ENCODE measurements at places on chromosomes 11 and 22.

GRCh38 chr11:121696931-121697670, 244.3 kb upstream of the SORL1-AS1 start:
- H3K4me3 ChIP-seq, result no peak overlapping the region
- H3K4me1 ChIP-seq, result no peaks in the 10 kb centered on the region
- H3K36me3 ChIP-seq, result no peaks in the 10 kb centered on the region
- H3K27ac ChIP-seq, result no peak overlapping the region
- peaks cover 20% of the 10 kb centered on the region for H3K27me3 ChIP-seq

GRCh38 chr22:43238526-43239006, 51.6 kb upstream of the TTLL12 start:
- H3K4me1 ChIP-seq, result no peaks in the 10 kb centered on the region
- H3K27ac ChIP-seq, result no peak overlapping the region
- no peak overlapping the region for H3K4me3 ChIP-seq

DNA sequence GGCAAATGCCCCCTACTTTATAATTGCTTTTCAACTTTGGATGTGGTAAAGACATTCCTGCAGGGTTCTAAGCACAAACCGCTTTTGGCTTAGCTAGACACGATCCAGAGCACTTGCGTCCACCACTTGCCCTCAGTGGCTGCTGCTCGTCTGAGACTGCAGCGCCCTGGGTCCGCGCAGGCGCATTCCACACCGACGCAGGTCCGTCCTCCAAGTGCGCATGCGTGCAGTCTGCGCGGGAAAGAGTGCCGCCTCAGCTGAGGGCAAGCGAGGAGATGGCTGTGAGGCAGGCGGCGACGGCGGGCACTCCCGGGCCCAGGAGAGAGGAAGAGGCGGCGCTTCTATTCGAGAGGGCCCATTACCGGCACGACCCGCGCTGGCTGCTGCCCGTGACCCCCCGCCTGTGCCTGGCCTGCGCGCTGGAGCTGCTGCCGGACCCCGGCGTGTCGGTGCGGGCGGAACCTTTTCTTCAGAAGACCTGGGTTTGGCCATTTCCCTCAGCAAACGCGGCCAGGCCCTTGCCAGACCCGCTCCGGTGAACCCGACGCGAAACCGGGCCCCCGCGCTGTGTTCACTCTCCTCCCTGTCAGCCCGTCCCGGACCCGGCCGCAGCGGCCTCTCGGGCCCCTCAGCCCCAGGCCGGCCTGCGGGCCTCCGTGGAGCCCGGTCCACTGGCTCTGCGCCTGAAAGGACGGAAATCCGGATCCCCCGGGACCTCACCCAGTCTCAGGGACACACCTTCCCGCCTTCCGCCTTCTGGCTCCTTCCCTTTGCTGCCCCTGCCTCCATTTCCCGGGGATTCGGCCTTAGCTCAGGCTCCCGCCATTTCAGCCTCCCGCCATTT, at the start of gene MEI1:
Gene MEI1 (plus strand): TSS at position 240 of the 844 bp plus-strand sequence. CDS start 36 bp downstream, at position 276.
- peak; percentile 83 for DNase-seq
- no peaks in the 10 kb centered on the region for H3K36me3 ChIP-seq
- peaks cover 11% of the 10 kb centered on the region for H3K4me1 ChIP-seq
- H3K4me3 ChIP-seq, result peak within 1 kb of the TSS; percentile 69

DNA sequence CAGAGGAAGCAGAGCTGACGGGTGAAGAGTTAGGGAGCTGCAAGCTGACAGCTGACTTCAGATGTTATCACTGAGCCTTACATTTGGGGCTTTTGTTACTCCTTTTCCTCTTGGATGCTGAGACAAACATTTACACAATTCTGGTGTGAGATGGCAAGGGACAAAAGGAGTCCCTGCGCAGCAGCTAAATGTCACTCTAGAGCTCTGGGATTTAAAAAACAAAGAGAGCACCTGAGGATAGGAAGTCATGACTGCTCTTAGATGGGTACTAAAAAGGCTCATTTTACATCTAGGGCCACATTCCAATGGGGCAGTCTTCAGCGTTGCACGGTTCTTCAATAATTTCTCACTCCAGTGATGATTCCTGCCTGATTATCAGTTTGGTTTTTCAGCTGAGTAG, 204.5 kb downstream of the RAB38 start:
- no peak for DNase-seq
- H3K4me1 ChIP-seq, result no peaks in the 10 kb centered on the region
- no peak overlapping the region for H3K27ac ChIP-seq
- no peaks in the 10 kb centered on the region for H3K36me3 ChIP-seq
- no peak overlapping the region for H3K4me3 ChIP-seq
- H3K27me3 ChIP-seq, result peaks cover 5% of the 10 kb centered on the region

DNA sequence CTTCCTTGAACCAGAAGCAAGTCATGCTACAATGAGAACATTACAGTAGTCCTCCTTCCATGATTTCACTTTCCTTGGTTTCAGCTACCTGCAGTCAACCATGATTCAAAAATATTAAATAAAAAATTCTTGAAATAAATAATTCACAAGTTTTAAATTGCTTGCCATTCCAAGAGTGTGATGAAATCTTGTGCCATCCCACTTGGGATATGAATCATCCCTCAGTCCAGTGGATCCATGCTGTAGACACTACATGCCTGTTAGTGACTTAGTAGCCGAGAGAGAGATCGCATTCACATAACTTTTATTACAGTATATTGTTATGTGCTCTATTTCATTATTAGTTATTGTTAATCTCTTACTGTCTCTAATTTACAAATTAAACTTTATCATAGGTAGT, 6.0 kb downstream of the HOATZ start:
- H3K4me3 ChIP-seq, result no peak overlapping the region
- H3K4me1 ChIP-seq, result peaks cover 4% of the 10 kb centered on the region
- H3K36me3 ChIP-seq, result no peaks in the 10 kb centered on the region
- no peak overlapping the region for H3K27ac ChIP-seq

GRCh38 chr11:122404571-122404970, 251.0 kb upstream of the UBASH3B start:
- no peak overlapping the region for H3K4me3 ChIP-seq
- peaks cover 5% of the 10 kb centered on the region for H3K36me3 ChIP-seq
- no peak overlapping the region for H3K27ac ChIP-seq
- no peaks in the 10 kb centered on the region for H3K4me1 ChIP-seq
- peaks cover 5% of the 10 kb centered on the region for H3K27me3 ChIP-seq

- no peaks in the 10 kb centered on the region for H3K27me3 ChIP-seq
- H3K4me1 ChIP-seq, result peaks cover 33% of the 10 kb centered on the region
- peak overlapping the region; percentile 36 for H3K4me3 ChIP-seq
- H3K36me3 ChIP-seq, result peaks cover 4% of the 10 kb centered on the region
Measured at GRCh38 chr22:20517422-20517821, 10.0 kb downstream of the MED15 start.

GRCh38 chr11:72350752-72351151, 83.6 kb downstream of the CLPB start:
- peaks cover 6% of the 10 kb centered on the region for H3K36me3 ChIP-seq
- no peaks in the 10 kb centered on the region for H3K4me1 ChIP-seq
- no peaks in the 10 kb centered on the region for H3K27me3 ChIP-seq
- H3K4me3 ChIP-seq, result no peak overlapping the region
- H3K27ac ChIP-seq, result no peak overlapping the region

- H3K27me3 ChIP-seq, result no peaks in the 10 kb centered on the region
- no peak for DNase-seq
- peaks cover 17% of the 10 kb centered on the region for H3K36me3 ChIP-seq
- H3K4me1 ChIP-seq, result peaks cover 23% of the 10 kb centered on the region
- no peak overlapping the region for H3K27ac ChIP-seq
Measured at GRCh38 chr11:48066881-48067800, 86.8 kb downstream of the PTPRJ start.

DNA sequence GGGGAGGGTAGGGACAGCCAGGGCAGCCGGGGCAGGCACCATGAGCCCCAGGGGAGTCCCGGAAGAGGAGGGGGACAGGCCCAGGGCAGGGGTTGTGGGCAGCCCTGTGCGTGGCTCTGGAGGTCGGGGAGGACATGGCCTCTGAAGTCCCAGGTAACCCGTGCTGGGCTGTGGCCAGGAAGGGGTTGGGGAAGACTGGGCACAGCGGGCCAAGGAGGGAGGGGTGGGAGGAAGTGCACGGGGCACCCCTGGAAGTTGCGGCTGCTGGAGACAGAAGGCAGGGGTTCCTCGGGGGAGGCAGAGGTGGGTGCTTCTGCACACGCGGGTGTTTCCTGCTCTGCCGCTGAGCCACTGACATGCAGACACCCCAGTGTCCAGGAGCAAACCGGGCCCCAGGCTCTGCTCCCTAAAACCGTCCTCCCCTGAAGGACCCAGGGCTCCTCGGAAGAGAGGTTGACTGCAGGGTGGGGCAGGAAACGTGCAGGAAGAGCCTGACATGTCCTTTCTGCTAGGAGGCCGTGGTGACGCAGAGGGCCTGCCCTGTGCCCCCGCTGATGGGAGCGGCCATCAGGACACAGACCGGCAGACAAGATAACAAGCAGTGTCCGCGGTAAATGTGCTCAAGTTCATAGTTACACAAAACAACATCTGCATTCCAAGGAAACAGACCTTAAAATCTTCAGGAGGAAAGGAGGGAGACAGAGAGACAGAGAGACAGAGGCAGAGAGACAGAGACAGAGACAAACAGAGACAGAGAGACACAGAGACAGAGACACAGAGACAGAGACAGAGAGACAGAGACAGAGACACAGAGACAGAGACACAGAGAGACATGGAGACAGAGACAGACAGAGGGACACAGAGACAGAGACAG, 5.7 kb downstream of the TNNI2 start:
- no peaks in the 10 kb centered on the region for H3K27me3 ChIP-seq
- H3K4me1 ChIP-seq, result peaks cover 69% of the 10 kb centered on the region
- DNase-seq, result peak; percentile 48
- H3K36me3 ChIP-seq, result no peaks in the 10 kb centered on the region

DNA sequence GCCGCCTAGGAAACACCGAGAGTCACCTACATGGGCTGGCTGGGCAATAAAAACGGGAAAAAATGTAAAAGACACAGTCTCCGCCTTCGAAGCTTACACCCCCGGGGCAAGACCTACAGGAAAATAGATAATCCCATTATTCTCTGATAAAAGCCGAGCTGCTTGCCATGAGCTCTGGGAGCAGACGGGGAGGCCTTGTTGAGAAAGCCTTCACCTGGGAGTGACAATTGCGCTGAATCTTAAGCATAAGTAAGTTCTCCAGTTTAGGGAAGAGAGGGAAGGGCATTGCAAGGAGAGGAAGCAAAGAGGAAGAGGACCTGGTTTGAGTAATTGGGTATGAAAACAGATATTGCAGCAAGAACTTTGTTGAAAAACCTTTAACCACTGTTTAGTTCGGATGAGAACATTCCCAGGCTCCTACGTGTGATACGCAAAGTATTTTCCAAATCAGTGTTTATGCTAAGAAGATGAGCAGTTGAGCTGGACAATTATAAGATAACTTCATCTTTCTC, 813 bp upstream of the BTBD10 start:
- no peaks in the 10 kb centered on the region for H3K27me3 ChIP-seq
- H3K4me3 ChIP-seq, result peak overlapping the region; percentile 97
- H3K27ac ChIP-seq, result peak overlapping the region; percentile 98
- no peak for DNase-seq

DNA sequence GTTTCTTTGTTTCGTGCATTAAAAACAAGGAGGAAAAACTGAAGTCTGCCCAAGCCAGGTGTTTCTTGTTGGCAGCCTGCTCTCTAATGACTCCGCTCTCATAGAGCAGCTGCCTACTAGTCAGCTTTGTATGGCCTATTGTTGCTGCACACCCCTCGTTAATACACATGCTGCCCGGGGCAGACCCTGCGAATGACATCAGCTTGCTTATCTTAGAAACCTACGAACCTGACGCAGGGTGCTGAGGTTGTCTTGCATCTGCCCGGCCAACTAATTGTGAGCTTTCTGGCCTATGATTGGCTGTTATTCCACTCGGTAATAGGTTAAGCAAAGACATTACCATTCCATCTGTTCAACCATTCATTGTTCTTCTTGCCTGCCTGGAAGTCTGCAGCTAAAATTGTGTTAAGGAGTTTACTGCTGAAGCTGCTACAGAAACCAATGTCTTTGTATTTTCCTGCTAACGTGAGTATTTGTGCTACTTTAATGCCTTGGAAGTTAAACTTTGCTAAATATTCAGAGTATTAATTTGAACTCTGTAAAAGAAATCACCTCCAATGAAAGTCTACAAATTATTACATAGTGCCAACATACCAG, 37.5 kb downstream of the ZC3H12C start:
- no peaks in the 10 kb centered on the region for H3K4me1 ChIP-seq
- H3K27me3 ChIP-seq, result peaks cover 6% of the 10 kb centered on the region
- H3K4me3 ChIP-seq, result no peak overlapping the region
- DNase-seq, result no peak

- no peaks in the 10 kb centered on the region for H3K27me3 ChIP-seq
- H3K4me3 ChIP-seq, result no peak overlapping the region
- H3K4me1 ChIP-seq, result no peaks in the 10 kb centered on the region
- peaks cover 79% of the 10 kb centered on the region for H3K36me3 ChIP-seq
Measured at GRCh38 chr11:17098038-17098437, 20.6 kb upstream of the RPS13 start.

DNA sequence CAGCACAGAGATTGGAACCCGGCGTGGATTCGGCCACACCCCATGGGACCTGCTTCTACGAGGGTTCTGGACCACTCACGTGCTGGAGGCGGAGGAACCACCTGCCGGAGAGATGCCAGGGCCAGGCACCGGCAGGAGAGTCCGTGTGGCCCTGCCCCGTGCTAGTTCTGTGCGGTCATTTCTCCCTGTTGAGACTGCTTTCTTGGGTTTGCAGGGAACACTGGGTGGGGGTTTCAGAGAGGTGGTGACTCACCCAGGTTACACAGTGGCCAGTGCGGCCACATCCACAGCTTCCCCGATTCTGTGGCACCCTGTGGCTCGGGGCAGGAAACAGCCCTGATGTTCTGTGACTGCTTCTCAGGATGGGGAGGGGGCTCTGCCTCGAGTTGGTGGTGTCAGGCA, 3.6 kb upstream of the PHLDA2 start:
- DNase-seq, result no peak
- no peak overlapping the region for H3K27ac ChIP-seq
- H3K4me3 ChIP-seq, result no peak overlapping the region
- H3K27me3 ChIP-seq, result peaks cover 23% of the 10 kb centered on the region

DNA sequence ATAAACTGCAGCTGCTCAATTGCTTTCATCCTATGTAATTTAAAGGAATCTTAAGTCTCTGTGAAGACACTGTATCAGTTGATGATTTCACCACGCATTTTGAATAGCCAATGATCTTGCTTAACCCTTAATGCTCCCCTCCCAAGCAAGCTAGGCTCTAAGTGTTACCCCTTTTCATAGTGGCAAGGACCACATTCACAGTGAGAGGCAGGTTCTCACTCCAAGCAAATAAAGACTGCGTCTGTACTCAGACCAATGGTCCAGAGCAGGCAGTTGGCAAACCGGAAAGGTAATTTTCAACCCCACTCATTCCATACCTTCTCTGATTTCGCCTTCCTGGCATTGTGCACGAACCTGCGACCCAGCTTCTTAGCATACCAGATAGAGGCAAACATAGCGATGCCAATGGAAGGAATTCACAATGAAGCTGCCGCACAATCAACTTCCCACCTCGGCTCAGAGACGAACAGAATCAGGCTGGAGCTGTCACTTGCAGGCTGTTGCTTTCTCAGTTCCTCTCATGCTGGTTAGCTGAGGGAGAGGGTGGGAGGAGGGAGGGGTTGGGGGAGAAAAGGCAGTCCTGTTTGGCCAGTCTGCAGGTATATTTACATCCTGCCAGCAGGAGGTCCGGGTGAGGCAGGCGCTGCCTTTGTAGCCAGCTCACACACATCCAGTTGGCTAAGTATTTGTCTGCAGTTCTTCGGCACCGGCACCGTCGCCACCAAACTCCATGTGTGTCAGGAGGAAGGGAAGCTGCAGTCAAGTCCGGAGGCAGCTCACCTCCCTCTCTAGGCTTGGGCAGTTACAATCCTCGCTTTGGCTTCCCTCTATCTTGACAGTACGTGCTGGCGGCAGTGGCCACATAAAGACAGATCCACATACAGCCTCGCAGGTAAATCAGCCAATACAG, 1151.2 kb upstream of the CCDC90B start:
- no peak overlapping the region for H3K4me3 ChIP-seq
- no peak overlapping the region for H3K27ac ChIP-seq
- no peak for DNase-seq
- no peaks in the 10 kb centered on the region for H3K27me3 ChIP-seq
- H3K36me3 ChIP-seq, result no peaks in the 10 kb centered on the region

- no peaks in the 10 kb centered on the region for H3K27me3 ChIP-seq
- peak overlapping the region; percentile 96 for H3K4me3 ChIP-seq
- peaks cover 57% of the 10 kb centered on the region for H3K4me1 ChIP-seq
- H3K27ac ChIP-seq, result peak overlapping the region; percentile 96
Measured at GRCh38 chr11:62853279-62853965, 14.0 kb upstream of the WDR74 start.
